ENCODE measurements at places on chromosomes 6 and 20.

GRCh38 chr20:48738399-48739304, 89.1 kb downstream of the PREX1 start:
- no peak for DNase-seq

DNA sequence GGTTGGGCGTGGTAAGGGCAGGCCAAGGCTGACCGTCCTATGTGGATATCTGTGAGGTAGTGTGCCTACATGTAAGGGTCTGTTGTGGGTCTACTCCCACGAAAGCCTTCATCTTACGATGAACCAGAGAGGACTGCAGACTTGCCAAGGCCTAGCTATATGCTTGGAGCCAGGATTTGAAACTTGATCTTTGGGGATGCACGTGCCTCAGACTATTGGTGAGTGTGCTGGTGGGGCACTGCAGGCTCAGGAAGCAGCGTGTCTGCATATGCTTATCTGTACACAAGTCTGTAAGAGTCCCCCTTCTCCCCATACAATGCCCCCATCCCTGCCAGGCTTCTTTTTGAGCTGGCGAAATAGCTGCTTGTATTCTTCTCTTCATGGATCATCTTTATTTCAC, 17.9 kb downstream of the PLCG1 start:
- DNase-seq, result no peak

GRCh38 chr6:120671519-120671918, 662.8 kb downstream of the TBC1D32 start:
- DNase-seq, result no peak

GRCh38 chr6:154343473-154344308, 12.9 kb downstream of the IPCEF1 start:
- no peak for DNase-seq

GRCh38 chr6:149212892-149213801, 104.4 kb upstream of the TAB2 start:
- DNase-seq, result no peak

DNA sequence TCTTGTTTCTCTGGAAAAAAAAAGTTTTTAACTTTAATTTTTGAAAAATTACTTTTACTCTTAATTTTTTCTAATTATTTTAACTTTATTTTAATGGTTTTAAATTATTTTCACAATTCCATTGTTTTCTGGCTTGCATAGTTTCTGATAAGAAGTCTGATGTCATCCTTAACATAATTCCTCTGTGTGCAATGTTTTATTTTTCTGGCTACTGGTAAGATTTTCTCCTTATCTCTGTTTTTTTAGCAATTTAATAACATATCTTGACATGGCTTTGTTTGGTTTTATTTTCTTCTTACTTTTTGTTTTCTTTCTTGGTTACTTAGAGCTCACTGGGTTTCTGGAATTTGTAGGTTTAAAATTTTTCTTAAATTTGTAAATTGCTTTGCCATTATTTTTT, 114.8 kb downstream of the TBXT start:
- no peak for DNase-seq

DNA sequence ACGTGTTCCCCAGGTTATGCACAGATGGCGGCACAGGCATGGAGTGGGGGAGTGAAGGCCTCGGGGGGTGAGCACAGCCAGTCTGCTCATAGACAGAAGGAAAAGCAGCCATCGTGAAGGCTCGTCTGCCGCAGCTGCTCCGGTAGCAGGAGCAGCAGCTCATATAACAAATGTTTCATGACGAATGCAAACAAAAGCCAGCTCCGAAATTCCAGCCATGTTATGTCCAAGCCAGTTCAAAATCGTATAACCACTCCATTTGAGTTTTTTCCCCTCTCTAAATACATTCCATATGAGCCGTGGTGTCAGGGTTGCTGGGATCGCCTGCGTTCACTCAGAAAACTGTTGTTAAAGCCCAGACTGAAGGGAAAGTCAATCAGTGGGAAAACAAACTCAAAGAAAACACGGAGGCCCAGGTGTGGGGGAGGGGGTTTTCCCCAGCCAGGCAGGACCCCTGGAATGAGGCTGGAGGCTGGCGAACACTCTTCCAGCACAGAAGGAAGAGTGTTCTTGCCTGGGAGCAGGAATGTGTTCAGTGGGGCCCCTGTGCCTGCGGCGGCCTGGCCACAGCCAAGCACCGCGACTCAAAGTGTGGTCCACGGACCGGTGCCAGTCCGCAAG, 280.4 kb upstream of the TAB2 start:
- no peak for DNase-seq

DNA sequence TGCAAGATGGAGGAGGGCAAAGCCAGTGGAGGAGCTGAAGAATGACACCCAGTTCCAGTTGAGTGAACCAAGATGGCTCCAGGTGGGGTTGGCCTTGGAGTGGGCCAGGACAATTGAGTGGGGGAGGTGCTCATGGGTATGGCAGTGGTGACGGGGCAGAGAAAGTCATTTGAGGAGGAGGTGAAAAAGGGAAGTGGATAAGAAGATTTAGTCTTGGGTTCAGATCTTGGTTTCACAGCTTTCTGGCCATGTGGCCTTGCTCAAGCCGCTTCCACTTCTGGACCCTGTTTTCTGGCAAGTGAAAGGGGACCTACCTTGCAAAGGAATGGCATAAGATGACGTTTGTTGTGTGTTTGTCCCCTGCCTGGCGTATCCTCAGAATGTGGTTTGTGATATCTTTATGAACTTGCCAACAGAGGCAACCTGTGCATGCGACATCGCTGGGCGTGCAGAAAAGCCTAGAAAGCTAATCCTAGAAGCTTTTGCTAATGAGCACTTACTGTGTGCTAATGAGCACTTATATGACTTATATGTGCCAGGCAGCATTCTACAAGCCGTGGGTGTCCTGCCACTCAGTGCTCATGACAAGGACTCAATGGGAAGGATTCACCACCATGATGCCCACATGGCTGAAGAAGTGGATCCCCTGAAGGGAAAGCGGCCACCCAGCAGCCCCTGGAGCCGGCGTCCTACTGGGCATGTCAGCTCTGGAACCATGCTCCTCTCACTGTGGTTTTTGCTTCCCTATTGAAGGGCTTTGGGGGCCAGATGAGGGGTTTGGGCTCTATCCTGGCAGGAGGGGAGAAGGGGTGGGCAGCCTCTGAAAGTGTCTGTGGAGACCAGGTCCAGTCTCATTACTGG, 23.6 kb upstream of the STX16 start:
- DNase-seq, result no peak

Data from stimulated activated CD8-positive, alpha-beta memory T cell treated with anti-CD3 and anti-CD28 coated beads, Interleukin-15, amount 100 ng/mL, for 1 hour (primary cell).